ENCODE measurements at places on chromosomes 3 and 15.

DNA sequence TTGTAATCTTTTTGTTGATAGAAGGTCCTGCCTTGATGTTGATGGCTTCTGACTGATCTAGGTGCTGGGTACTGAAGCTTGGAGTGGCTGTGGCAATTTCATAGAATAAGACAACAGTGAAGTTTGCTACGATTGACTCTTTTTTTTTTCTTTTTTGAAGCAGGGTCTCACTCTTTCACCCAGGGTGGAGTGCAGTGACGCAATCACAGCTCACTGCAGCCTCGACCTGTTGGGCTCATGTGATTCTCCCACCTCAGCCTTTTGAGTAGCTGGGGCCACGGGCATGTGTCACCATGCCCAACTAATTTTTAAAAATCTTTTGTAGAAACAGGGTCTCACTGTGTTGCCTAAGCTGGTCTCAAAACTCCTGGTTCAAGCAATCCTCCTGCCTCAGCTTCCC is 14.2 kb downstream of the ARID3B start:
- no peak for DNase-seq

GRCh38 chr15:64845183-64845611 is 3.5 kb downstream of the PLEKHO2 start:
- DNase-seq = no peak

DNA sequence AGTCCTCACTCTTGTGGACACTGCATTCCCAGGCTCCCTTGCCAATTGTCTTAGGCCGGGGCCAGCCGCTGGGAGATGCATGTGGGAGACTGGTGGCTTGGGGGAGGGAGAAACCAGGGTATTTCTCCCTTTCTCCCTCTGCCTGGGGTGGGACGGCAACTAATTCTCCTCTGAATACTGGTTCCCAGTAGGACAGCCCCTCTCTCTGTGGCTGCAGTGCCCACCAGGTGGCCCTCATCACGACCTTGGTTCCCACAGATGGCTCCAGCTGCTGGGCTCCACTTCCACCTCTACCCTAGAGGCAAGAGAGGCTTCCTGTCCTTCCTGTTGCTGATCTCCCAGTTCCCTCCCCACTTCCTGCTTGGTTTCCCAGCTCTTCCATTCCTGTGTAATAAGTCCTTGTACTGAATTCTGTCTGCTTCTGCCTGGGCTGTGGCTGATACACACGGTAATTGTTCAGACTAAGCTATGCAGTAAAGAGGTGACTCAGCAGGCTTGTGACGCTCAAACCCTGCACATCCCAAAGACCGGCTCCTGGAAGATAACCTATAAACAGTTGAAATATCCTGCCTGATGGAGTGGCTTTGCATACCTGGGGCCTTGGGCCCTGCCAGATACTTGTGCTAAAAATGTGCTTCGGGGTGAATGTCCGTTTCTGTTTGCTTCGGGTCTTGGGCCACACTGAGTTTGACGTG is 20.4 kb upstream of the COPG1 start:
- no peak for DNase-seq

- no peak for DNase-seq
These were observed 10.2 kb downstream of the SENP8 start for GRCh38 chr15:72128359-72128758.

DNA sequence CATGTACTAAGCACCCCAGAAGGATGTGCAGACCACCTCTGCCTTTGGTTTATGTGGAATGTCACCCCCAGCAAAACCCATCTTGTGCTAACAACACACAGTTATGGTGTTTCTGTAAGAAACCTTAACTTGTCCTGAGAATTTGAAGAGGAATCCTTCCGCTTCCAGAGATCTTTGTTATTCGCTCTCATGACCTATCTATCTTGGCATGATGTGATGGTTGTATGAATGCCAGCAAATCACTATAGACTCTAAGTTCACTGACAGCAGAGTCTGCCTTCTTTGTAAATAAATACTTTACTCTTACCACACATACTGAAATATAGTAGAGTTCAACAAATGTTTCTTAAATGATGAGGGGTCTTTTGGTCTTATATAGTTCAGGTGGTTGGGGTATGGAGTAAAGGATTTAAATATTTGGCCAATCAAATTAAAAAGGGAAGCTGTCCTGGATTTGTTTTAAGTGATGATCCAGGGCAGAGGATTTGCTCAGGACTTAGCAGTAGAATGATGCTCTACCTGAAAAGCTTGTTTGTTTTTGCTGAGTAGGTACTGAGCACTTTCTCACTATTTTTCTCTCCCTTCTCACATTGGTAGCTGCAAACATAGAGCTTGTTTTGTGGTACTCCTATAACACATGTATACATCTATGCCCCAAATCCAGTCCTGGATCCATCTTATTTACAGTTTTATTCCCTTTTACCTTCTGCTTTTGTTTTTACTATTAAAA is 27.9 kb upstream of the RTP1 start:
- DNase-seq = no peak

DNA sequence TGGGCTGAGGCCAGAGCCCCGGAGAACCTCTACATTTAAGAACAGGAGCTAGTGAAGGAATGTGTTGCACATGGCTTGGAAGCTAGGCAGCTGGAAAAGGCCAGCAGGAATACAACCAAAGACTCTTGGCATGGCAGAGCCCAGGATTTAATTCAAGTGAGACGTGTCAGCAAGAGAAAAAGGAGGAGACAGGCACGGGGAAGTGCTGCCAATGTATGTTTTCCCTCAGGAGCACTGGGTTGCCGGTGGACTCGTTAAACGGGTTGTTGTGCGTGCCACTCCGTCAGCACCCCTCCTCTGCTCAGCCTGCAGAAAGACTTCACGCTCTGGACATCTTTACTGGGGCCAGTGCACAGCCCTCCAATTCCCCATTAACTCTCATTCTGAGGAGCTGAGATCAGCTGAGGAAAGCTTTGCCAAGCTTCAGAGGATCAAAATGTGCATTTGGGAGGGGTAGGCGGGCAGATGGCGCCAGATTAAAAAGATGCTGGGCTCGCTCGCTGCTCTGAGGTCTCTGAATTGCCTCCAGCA is 103.7 kb downstream of the PDZRN3 start:
- DNase-seq = no peak

GRCh38 chr3:166291186-166291955 is 454.1 kb upstream of the BCHE start:
- DNase-seq = no peak

DNA sequence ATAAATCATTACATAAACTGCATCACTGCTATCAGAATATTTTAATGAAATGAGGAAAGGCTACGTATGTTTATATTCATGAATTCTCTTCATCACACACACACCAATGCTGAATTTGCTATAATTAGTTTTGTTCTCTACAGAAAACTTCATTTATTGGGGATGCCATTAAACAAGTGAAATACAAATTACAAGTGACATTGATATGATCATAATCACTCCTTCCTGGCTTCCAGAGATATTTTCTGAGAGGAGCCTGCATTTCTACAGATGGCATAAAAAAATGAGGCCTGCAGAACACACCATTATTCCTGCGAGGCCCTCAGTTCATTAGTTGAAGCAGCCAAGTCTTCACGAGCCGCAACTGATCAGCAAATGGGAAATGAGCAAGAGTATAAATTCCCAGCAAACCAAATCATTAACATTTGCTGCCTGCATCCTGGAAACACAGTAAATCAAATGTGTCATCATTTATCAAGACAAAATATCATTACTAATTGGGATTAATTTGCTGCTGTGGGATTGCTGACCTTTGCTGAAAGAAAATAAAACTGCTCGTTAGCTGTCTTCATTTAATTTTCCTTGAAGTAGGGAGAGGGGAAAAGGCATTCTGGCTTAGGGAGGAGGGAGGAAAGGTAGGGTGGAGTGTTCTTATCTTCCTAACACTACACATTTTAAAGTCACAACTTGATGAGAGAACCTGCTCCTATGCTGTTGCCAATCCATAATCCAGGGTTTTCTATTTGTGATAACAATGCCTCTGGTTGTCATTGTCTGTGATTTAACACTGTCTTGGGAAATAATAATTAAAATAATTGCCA is 921.9 kb downstream of the SQOR start:
- DNase-seq = no peak

DNA sequence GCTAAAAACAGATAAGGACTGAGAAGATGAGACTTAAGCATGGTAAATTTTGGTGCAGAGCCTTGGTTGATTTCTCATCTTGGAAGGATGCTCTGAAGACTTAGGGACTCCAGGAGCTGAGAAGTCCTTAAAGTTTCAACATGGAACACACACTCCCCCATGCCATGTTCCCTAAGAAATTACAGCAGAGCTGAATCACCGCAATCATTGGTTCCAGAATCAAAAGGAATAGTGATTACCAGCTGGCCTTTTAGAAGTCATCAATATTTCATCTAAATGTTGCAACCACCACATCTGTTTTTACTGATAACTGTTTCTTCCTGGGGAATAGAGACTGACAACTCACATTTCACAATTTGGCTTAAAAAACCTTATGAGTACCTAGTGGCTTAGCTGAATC is 229.3 kb downstream of the MINAR1 start:
- no peak for DNase-seq

GRCh38 chr3:49411968-49412631 is at the start of the genes RHOA and TCTA:
TSS of gene RHOA (minus strand) at chr3:49411976. CDS start at chr3:49375589, 36,387 bp downstream.
TSS of gene TCTA (plus strand) at chr3:49412423. CDS start at chr3:49412427, 4 bp downstream.
- peak; percentile 99 for DNase-seq

DNA sequence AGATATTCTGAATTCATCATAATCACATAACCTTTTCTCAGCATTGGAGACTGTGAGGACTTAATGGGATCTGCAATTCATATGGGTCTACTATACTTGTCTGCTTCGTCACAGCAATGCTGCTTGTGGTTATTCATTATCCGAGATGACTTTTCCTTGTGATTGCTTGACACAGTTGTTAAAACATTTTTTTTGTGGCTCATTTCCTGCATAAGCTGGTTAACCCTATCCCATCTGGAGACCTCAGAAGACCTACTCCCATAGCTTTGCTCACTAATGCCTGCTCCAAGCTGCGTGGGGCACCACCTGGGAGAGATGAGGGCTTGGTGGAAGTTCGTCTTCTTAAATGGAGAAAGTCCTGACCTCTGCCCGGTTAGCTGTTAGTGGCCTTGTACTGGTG is 360.8 kb downstream of the CHST2 start:
- DNase-seq = no peak

DNA sequence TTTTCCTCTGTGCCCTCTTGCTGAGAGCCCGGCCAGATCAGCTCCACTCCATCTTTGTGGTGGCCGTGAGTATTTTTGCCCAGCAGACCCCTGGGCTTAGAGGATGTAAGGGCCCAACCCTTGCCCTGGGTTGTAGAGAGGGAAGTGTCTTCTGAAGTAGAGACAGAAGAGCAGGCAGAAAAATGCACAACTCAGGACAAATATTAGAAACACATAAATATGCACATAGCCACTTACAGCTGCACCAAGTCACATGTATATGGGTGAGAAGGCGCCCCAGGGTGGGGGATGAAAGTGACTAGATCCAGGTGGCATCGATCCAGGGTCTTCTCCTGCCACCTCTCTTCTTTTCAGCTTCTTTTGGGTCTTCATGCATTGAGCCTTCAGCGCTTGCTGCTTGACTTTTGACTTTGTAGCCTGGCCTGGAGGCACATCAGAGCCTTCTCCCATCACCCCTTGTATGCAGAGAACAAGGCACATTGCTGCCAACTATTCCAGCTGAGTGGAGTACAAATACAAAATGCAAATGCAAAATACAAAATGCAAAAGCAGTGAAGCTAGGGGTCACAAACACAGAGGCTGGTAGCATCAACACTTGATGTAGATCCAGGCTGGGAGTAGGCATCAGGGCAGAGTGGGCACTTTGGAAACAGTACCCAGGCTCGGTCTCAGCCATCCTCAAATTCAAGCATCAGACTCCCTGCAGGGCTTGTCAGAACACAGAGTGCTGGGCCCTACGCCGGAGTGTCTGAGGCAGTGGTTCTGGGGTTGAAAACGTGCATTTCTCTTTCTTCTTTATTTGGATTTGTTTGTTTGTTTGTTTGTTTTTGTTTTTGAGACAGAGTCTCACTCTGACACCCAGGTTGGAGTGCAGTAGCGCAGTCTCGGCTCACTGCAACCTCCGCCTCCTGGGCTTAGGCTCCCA is 133.0 kb downstream of the ASB7 start:
- no peak for DNase-seq

DNA sequence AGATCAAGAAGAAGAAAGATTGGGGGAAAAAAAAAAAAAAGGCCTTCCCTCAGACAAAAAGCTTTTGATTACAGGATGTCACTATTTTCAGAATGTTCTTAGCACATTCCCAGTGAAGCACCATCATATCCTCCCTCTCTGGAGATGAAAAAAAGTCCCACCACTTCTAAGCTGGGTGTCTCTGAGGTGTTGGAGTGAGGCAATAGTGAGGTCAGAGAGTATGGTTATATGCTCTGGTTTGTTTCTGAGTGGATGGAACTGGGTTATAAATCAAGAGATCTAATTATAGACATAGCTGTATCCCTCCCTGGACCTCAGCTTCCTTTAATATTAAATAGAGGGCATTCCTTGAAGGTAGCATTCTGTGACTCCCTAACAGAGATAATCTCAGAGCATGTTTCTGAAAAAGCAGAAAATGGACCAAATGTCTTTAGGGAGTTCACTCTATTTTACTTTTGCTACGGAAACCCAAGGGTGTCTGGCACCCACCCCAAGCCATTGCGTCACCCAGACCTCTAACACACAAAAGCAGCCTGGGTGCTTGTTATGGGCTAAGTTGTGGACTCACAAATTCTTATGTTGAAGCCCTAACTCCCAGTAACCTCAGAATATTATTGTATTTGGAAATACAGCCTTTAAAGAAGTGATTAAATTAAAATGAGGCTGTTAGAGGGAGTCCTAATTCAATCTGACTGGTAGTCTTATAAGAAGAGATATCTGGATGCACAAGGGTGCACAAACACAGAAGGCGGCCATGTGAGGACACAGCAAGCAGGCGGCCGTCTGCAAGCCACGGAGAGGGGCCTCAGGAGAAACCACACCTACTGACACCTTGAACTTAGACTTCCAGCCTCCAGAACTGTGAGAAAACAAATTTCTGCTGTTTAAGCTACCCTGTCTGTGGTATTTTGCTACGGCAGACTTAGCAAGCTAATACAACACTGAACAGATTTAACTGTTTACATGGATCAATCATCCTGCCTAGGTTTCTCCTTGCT is 81.5 kb downstream of the MB21D2 start:
- no peak for DNase-seq

DNA sequence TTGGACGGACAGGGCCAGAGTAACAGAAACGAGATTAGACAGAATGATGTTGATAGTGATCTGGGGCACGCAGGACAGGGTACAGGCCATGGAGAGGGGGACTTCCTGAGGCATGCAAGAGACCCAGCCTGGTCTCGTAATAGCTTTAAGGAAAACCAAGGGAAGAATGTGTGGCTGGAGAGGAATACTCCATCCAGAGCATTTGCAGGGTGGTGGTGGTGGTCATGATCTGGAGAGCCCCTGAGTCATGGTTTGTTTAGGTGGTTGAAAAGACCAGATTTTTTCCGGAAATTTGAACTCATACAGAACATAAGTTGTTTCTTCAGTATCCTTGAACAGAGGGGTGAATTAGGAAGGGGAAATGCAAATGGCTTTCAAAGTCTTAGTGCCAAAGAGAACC is 138.5 kb downstream of the DUT start:
- no peak for DNase-seq

DNA sequence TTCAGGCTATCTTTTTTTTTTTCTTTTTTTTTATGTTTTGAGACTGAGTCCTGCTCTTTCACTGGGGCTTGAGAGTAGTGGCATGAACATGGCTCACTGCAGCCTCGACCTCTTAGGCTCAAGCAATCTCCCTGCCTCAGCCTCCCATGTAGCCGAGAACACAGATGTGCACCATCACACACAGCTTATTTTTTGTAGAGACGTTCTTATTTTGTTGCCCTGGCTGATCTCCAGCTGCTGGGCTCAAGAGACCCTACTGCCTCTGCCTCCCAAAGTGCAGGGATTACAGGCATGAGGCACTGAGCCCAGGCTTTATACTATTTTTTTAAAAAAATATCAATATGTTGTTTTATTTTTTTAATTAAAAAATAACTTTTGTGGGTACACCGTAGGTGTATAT is 467.3 kb downstream of the CADM2 start:
- no peak for DNase-seq

Measured in effector CD4-positive, alpha-beta T cell (primary cell).